ENCODE measurements at places on chromosomes 12 and 14.

GRCh38 chr12:11877869-11878780 lies 192.6 kb upstream of the BCL2L14 start:
- DNase-seq, result peak; percentile 60

GRCh38 chr14:35932659-35933159 lies 106.6 kb downstream of the BRMS1L start:
- no peak for DNase-seq

- DNase-seq, result no peak
Measured at GRCh38 chr12:81162391-81163136, 84.7 kb downstream of the ACSS3 start.

GRCh38 chr14:19993438-19993837 lies 8.5 kb upstream of the OR4Q2 start:
- no peak for DNase-seq

DNA sequence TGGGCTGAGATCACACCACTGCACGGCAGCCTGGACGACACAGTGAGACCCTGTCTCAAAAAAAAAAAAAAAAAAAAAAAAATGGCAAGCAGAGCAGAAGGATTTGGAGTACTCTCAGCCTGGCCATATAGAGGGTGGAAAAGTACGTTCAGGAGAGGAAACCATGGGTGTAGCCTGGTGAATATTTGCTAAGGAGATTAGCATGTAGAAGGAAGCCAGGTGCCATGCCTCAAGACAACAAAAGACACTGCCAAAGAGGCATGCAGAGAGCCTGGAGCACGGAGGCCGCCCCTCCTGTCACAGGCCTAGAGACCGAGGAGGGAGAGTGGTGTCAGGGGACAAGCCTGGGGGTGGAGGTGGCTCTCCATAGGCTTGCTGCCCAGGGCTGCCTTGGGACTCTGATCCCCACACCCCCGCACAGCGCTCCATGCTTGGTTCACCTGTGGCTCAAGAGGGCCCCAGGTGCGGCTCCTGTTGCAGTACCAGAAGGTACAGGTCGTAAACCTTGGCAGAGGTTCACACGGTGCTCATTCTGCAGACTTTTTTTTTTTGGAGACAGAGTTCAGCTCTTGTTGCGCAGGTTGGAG lies 27.9 kb upstream of the DEGS2 start:
- DNase-seq, result no peak

DNA sequence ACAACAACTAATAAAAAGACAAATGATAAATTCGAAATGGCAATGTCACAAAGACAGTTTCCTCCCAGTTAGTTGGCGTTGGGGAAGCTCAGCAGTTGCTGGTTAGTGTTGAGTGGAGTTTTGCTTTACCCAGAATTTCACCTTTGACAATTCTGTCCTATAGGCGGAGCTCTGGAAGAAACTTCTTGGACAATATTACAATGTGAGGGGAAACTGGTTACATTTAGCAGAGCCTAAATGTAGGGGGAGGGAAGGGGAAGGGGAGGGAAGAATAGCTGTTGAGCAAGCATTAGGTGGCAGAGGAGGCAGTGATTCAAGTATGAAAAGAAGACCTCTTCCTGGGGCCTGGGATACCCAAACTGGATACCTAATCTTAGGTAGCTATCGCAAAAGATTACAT lies 51.4 kb downstream of the BDKRB1 start:
- no peak for DNase-seq
